ENCODE measurements at places on chromosomes 3 and 15.

- no peak for DNase-seq
Observed at GRCh38 chr15:73538563-73539211, 94.5 kb downstream of the NPTN start.

GRCh38 chr15:27028858-27029477 lies 58.0 kb downstream of the GABRG3 start:
- DNase-seq, result no peak

DNA sequence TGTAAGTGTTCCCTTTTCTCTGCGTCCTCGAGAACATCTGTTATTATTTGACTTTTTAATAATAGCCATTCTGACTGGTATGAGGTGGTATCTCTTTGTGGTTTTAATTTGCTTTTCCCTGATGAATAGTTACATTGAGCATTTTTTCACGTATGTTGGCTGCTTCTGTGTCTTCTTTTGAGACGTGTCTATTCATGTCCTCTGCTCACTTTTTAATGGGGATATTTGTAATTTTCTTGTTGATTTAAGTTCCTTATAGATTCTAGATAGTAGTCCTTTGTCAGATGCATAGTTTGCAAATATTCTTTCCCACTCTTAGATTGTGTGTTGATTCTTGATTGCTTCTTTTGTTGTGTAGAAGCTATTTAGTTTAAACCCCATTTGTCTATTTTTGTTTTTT lies 179.2 kb downstream of the DOCK3 start:
- DNase-seq, result no peak

- DNase-seq, result no peak
Observed at GRCh38 chr3:7333125-7333524, 472.2 kb downstream of the GRM7 start.

GRCh38 chr3:161150001-161150525 lies 44.9 kb upstream of the B3GALNT1 start:
- no peak for DNase-seq

GRCh38 chr3:176579711-176580185 lies 617.5 kb downstream of the TBL1XR1 start:
- no peak for DNase-seq

- no peak for DNase-seq
Observed at GRCh38 chr15:85555875-85556617, 175.6 kb downstream of the AKAP13 start.

DNA sequence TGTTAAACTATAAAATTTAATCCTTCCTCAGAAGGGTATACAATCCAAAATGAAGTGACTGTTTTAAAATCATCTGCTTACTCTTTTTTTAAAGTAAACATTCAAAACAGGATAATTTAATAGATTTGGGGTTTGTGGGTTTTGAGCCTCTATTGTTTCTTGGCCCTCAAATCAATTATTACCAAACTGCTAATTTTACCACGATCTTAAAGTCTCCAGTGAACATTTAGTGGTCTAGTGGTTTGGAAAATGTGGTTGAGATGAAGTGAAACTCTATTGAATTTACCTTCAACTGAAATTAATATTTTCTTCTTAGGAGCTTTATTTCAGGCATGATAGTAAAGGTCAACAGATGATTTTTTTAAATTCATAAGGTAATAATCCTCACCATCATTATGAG lies 11.2 kb upstream of the ATP11B start:
- no peak for DNase-seq

DNA sequence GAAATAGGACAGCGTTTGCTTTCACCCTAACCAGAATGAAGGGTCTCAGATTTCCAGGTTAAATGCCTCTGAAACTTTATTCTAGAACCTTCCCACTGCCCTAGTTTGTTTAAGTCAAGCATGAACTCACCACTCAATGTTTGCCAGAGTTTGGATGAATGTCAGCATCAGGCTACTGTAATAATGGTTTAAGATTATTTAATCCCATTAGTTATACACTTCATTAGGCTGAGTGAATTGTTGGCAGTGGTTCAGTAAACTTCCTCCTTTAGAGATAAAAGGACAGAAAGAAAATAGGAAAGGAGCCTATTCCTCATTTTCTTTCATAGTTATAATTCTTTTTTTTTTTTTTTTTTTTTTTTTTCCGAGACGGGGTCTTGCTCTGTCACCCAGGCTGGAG lies 401.9 kb upstream of the TPRG1 start:
- DNase-seq, result no peak

GRCh38 chr3:77541203-77541922 lies 501.5 kb downstream of the ROBO2 start:
- DNase-seq, result no peak

GRCh38 chr15:90774731-90775514 lies 57.8 kb downstream of the BLM start:
- peak; percentile 69 for DNase-seq

DNA sequence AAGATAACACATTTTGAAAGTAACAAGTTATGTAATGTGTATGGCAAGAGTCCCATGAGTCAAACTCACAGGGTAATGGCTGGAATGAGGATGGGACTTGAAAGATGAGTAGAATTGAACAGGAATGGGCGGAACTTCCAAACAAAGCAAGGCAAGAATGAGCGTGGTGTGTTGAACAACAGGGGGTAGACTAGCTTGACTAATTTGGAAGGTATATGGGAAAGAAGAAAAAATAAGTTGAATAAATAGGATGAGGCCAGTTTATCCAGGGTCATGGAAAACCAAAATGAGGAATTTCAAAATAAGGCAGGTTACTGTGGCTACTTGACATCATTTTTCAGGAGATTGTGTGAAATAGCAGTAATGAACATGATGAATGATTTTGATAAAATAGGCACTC lies 2.5 kb upstream of the DPH6 start:
- DNase-seq, result no peak

GRCh38 chr15:63752075-63752684 lies 81.6 kb downstream of the HERC1 start:
- peak; percentile 34 for DNase-seq

GRCh38 chr15:40317580-40317979 lies 5.9 kb upstream of the INAFM2 start:
- DNase-seq, result no peak

DNA sequence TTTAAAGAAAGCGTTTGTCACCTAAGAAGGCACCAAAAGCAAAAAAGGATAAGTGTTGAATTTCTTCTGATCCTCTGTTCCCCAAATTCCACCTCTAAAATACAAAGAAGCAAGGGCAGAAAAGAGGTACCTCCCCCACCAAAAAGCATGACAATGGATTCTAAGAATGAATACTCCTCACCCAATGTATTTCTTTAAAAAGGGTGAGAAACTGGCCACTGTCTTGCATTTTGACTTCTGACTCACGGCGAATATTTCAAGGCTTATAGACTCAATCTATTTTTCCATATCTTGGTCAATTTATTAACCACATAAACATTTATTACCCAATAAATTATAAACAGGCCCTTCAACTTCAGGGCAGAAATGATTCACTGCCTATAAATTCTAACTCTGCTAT lies 131.1 kb downstream of the NR1I2 start:
- no peak for DNase-seq

DNA sequence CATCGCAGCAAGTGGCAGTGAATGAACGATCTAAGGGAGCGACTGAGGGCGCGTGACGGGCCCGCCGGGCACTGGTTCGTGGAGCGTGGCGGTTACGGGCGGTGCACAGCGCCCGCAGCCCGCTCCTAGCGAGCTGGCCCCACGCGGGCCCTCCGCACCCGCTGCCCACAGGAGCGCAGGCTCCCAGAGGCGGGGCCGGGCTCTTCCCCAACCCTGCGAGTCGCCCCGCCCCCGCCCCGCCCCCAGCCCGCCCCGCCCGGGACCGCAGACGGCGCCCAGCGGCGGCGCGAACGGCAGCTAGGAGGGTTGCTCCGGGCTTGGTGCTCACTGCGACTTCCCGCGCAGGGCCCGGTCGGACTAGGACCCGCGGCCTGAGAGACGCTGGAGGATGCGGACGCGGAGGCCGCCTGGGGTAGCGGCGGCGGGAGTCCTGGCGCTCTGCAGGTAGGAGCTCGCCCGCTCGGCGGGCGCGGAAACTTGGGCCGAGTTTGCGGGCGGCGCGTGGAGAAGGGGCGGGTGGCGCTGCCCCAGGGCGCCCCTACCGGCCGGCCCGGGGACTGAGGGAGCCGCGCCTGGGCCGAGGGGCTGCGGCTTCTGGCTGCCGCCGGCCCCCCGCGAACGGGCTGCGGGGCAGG lies at the start of gene C15orf39:
C15orf39 (plus strand) TSS at position 267 of the 635 bp plus-strand sequence. CDS start 4,167 bp downstream, outside the sequence.
- DNase-seq, result peak; percentile 78

DNA sequence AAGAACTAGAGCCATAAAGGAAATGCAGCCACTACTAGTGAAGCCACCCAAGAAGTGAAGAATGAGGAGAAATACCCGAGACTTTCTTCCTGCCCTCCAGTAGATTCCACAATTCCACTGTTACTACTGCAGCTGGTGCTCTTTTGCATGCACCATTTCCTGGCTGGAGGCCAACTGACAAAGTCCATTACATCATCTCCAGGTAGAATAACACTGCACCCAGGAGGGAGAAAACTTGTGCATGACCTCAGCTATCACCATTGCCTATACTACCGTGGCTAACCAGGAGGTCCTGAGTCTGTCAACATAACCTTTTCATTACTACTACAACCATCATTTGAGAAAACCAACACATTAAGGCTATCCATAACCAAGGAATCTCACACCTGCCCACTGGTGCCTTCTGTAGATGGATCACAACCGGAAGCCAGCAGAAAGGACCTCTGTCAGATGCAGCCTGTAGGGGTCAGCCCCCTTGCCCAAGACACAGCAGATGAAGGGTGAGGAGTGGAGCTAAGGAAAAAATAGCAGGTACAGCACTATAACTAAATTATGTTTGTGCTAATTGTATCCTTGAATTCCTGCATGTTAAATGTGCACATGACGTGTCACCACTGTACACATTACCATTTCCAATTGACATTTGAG lies 200.8 kb upstream of the C2CD4B start:
- DNase-seq, result no peak

DNA sequence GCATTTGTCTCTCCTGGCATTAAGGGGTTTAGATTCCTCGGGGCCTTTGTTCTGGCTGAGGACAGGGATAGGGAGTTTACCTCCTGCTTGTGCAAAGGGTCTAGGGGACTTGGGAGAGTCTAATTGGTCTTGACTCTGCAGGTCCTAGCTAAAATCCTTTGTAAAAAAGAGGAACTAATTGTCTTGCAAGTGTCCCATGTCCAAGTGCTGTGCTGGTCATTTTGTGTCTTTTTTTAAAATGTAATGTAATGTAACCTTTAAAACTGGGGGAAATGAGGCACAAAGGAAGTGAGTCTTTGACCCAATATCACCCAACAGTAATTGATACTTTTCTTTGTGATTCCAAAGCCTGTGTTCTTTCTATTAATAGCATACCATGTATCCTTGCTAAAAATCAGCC lies 14.9 kb upstream of the C3orf80 start:
- DNase-seq, result no peak

- DNase-seq, result no peak
Observed at GRCh38 chr3:47082519-47082918, 81.4 kb downstream of the SETD2 start.

DNA sequence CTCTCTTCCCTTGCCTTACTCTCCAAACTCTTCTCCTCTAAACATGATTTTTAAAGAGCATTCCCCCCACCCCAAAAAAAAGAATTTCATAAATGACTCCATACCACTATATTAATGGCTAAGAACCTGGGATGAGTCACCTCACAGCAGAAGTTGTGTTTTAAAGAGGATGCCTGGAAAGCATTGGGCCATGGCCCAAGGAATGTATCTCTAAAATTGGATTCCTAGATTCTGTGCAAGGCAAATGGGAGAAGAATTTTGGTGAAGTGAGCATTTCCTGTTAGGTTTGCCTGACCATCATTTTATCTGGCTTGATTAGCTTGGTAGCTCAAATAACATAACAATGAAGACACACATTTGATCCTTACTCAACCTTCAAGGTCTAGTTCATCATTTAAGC lies 251.4 kb downstream of the NR1D2 start:
- DNase-seq, result no peak

GRCh38 chr3:187360596-187360995 lies 7.6 kb upstream of the RTP4 start:
- DNase-seq, result no peak

DNA sequence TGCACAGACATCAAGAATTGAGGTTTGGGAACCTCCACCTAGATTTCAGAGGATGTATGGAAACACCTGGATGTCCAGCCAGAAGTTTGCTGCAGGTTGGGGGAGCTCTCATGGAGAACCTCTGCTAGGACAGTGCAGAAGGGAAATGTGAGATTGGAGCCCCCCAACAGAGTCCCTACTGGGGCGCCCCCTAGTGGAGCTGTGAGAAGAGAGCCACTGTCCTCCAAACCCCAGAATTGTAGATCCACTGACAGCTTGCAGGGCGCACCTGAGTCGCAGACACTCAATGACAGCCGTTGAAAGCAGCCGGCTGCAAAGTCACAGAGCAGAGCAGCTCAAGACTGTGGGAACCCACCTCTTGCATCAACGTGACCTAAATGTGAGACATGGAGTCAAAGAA lies 34.6 kb upstream of the EPHA6 start:
- DNase-seq, result no peak

GRCh38 chr3:186640929-186641328 lies 730 bp downstream of the FETUB start:
- no peak for DNase-seq

DNA sequence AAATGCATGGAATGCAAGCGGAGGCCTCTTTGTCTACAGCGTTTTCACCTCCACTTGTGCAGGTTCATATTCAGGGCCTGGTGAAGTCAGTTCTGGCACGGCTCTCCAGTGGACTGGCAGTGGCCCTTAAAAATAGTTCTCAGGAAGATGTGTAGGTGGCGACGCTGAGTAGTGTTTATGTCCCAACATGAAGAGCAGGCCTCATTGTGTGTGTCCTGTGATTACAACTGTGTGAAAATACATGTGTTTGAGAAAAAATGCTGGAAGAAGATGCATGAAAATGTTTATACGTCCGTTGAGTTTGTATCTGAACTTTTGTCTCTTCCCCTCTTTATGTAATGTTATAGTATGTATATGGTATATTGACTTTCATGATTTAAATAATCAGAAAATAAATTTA lies 7.2 kb downstream of the LIPC start:
- DNase-seq, result peak; percentile 45

GRCh38 chr15:40590667-40591050 lies 3.4 kb upstream of the KNL1 start:
- DNase-seq, result no peak

DNA sequence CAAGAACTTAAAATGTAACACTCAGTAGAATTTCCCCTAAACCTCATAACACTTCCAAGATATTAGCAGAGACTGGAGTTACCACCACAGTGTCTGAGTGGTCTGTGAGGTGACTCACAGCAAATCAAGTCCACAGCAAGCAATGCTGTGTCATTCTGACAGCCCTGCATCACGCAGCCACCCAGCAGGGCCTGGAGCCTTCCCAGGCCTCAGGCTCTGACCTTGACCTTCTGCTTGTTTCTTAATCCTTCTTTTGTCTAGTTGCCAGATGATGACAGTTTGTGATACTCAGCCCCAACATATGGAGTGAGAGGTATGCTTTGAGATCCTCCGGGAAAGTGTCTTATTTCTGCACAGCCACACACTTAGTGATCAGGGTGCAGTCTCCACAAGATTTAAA lies 82.5 kb downstream of the TOP2B start:
- DNase-seq, result peak; percentile 46

GRCh38 chr3:120013481-120013880 lies 80.8 kb downstream of the GSK3B start:
- no peak for DNase-seq

- DNase-seq, result no peak
Observed at GRCh38 chr3:188734395-188734794, 437.4 kb upstream of the TPRG1 start.

GRCh38 chr15:68501616-68502015 lies 69.7 kb upstream of the ITGA11 start:
- DNase-seq, result no peak

- DNase-seq, result no peak
Observed at GRCh38 chr15:38758043-38758442, 193.4 kb upstream of the RASGRP1 start.
